ENCODE measurements at places on chromosomes 7 and 10.
A peak's percentile ranks its signal among the peaks of the same experiment; 100 is the strongest.

GRCh38 chr10:86536294-86536861 is 14.8 kb upstream of the WAPL start:
- DNase-seq = no peak

DNA sequence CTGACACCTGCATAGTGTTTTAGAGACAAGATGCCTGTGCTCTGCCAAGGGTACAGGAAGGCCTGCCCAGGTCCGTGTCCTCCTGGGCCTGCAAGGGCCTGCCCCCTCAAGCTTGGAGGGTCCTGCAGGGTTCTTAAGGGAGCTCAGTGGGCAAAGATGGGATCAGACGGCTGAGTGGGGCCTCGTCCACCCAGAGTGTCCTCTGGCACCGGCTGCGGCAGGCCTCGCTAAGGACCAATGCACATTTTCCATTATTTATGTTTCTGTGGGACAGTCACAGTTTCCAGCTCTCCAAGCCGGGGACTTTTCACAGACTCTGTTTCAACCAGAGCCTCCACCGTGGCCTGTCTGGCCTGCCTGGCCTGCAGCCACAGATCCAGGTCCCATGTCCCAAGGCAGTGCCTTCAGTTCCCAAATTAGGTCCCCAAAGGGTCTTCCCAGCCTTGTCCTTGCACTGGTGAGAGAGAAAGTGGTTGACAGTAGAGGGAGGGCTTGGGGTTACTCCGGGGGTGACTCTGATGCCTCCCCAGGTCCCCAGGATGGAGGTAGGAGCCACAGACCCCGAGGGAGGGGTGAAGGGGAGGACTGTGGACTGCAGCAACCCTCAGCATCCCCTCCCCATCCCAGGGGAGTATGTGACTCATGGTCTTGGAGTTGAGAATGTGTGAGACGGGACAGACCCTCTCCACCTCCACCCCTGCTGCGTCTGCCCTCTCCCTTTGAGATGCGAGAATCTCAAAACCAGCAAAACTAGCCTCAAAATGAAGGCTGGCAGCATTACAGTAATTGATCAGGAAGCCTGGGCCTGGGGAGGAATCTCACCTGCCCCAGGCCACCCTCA is 14.8 kb downstream of the MYL10 start:
- no peak for DNase-seq

GRCh38 chr7:155131090-155131489 is 61.0 kb downstream of the HTR5A start:
- DNase-seq = no peak

- no peak for DNase-seq
These were observed 94.7 kb downstream of the SORBS1 start for GRCh38 chr10:95466436-95466835.

GRCh38 chr7:150973571-150974451 is 4.3 kb downstream of the KCNH2 start:
- DNase-seq = no peak

- no peak for DNase-seq
These were observed 6.5 kb downstream of the PPIF start for GRCh38 chr10:79353726-79354125.

DNA sequence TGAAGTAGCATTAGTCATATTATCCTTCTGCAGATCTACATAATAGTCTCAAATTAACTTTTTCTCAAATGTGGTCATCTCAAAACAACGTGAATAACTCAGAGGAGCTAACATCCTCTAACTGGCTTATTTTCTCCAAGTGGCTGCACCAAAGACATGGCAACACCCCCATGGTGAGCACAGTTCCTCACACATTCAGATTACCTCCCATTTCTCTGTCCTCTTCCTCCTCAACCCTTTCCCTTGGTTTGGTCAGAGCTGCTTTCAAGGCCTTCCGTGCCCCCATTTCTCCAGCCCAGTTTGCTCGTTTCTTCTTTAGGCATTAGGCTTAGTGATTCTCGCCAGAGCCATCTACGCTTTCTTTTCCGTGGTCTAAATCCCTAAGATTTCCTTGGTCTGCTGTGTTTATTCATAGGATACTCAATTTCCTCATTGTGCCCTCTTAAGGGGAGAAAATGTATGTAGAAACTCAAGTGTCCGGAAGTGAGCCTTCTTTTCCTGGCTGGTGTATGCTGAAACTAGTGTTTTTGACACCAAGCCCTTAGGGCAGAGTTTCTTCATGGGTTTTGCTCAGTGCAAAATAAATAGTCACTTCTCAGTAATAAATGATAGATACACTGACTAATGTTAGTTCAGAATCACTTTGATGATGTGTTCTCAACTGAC is 2.6 kb downstream of the MET start:
- DNase-seq = no peak

GRCh38 chr10:24857031-24857725 is 95.2 kb downstream of the PRTFDC1 start:
- DNase-seq = no peak

DNA sequence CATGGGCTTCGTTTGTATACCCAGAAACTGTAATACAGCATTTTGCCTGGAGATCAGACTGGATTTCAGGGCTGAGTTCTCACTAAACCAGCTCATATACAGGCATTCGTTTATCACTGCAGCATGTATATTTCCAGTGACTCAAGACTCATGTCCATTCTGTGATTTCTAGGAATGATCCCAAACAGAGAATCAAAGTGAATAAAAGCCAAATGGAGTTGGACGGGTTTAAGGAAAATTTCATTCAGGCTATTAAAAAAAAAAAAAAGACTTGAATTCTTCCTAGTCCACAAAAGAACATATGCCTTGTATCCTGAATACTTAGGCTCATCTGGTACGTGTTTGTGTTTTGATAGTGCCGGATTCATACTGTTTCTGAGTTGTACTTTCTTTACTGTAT is 46.8 kb downstream of the TET1 start:
- no peak for DNase-seq

GRCh38 chr10:123582084-123582989 is 83.8 kb upstream of the GPR26 start:
- DNase-seq = peak; percentile 82

GRCh38 chr10:13991353-13991752 is 339.4 kb downstream of the FRMD4A start:
- DNase-seq = no peak

- DNase-seq = no peak
These were observed 987 bp upstream of the EXOC6 start for GRCh38 chr10:92847202-92847864.

- no peak for DNase-seq
These were observed 22.6 kb downstream of the PNPLA8 start for GRCh38 chr7:108503112-108504026.

GRCh38 chr10:82796510-82796909 is 921.5 kb downstream of the NRG3 start:
- no peak for DNase-seq

DNA sequence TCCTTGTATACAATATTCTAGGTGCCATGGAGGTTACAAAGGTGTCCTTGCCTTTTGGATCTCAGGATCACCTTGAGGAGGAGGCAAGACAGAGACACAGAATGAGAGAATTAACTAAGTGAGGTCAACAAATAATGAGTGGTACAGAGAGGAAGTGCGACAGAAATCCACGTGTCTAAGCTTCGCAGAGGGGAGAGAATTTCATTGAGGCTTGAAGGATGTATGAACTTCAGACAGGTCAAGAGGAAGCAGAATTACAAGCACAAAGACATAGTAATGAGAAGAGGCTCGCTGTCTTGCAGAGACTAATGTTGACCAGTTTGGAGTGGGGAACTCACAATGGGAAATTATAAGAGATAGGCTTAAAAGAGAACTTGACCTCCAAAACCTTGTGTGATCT is 308.7 kb downstream of the FRMD4A start:
- DNase-seq = no peak

- DNase-seq = no peak
These were observed 7.7 kb downstream of the ZSCAN25 start for GRCh38 chr7:99624484-99624883.

- DNase-seq = no peak
These were observed 26.9 kb upstream of the LAMB4 start for GRCh38 chr7:108156897-108157605.

GRCh38 chr10:125396676-125397075 is 236.3 kb upstream of the CTBP2 start:
- no peak for DNase-seq

GRCh38 chr7:24922099-24922773 is 57.7 kb downstream of the OSBPL3 start:
- no peak for DNase-seq

DNA sequence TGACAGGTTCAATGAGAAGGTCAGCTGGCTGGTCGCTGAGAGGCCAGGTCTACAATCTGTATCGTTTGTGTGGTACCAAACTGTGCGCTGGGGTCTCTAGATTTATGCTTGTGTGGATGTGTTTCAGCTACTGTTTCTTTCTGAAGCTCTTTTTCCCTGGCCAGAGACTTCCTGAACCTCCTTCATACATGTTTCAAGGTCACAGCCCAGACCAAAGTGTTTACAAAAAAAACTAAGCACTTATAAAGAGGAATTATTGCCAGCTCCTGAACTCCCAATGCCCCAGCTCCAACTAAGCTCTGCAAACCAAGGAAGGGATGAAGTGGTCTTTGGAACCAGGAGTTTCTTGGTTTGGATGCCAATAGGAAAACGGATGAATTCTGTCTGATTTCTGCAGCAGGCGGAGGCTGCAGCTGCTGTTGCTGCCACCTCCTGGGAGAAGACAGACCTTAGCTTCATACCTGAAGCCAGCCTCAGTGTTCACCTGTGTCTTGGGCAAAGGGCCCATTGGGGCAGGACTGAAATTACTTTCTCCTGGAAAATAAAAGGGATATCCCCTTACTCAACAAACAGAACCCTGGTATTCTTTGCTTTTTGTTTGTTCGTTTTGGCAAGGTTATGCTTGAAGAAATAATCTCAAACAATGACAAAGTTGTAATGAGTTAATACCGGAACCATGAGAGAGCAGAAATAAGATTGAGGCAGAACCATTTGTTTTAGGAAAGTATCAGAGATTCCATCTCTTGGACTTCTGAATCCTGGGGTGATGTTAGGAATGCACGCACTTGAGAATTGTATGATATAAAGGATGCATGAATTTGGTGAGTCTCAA is 24.6 kb upstream of the MKLN1 start:
- DNase-seq = peak; percentile 12

- no peak for DNase-seq
These were observed 35.0 kb downstream of the YKT6 start for GRCh38 chr7:44235582-44236332.

DNA sequence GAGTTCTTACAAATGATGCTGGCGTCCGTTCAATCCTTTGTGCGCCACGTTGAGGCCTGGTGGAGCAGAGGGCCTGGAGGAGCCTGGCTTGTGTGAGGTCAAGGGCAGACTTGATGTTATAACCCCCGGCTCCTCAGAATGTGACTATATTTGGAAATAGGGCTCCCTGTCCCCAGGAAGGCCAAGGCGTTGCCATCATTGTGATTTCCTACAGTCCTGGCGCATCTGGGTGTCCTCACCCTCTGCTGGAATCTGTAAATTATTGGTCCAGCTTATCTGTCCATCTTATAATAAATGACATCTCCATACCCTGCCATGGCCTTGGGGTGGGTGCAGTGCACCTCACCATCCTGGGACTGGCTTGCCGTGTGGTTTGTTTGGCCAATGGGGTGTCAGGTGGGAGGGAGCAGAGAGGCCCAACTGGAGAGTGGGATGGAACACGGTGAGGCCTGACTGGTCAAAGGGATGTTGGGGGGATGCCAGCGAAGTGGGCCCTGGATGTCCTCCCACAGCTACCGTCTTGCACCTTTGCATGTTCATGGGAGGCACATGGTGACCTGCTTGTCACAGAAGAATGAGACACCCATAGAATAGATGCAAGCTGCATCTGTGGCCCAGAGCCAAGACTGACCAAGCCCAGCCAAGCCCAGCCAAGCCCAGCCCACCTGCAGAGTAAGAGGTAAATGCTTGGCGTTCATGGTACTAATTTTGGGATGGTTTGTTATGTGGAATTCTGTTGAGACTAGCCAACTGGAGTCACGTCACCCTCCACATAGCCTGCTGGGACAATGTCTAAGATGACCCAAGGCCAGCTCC is 11.1 kb upstream of the LRRC27 start:
- no peak for DNase-seq

DNA sequence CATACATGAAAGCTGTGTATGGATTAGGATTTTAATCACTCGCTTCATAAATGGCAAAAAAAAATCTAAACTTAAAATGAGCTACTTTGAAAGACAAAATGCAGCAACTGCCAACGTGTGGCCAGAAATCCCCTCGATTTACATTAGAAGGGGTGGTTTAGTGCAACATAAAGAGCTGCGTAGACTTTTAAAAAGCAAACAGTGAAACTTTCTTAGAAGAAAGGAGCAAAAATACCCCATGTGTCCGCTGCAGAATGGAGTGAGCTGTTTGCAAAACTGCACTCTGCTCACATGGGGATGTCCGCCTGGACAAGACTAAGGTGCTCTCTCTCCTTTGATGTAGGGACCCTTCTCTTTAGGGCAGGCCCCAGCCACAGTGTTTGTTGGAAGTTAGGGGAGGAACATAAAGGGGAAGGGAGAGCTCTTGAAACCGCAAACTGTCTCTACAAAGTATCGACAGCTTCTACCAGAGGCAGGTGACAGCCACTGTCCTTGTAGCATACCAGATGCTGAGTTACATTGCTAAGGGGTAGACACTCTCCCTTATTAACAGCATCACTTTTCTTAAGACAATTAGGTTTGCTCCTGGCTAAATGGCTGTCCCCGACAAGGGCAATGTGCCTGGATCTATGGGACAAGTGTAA is 528.1 kb downstream of the KCNMA1 start:
- DNase-seq = no peak

GRCh38 chr10:36739884-36740445 is 385.4 kb upstream of the ANKRD30A start:
- DNase-seq = no peak

- no peak for DNase-seq
These were observed 478.6 kb upstream of the AKR1E2 start for GRCh38 chr10:4347397-4347796.

- no peak for DNase-seq
These were observed 1.6 kb downstream of the MEOX2 start for GRCh38 chr7:15684871-15685270.

DNA sequence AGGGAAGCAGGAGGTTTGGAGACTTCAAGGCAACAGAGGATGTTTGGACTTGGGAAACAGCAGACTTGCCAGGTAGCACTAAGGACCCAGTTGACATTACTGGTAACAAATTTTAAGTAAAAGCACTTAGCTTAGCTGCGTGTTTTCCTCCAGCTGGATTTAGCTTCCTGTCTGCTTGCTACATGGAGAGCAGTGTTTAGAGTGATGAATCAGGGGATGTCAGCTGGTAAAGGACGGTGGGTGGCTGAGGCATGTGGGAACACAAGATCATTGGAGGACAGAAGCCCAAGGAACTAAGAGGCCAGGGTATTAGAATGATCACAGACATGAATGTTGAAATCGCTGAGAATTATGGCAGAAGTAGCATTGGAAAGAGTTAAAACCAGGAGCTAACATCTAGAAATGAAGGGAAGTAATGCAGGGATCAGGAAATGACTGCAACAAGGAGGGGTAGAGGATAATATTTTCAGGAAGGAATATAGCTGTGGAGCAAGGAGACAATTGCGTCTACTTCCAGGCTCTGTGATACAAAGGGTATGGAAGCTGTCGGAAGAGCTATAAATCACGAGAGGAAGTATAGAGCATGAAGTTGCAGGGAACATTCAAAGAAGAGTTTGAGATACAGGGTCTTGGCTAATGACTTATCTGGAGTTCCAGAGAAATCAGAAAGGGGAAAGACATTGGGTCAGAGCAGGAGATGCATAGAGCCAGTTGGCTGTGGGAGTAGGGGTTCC is 34.4 kb downstream of the CALD1 start:
- no peak for DNase-seq

- no peak for DNase-seq
These were observed 22.9 kb downstream of the ATP6V1F start for GRCh38 chr7:128885370-128886187.

GRCh38 chr7:1611708-1612241 is 41.9 kb upstream of the PSMG3 start:
- no peak for DNase-seq
